Fibroblast of skin of back (primary cell): ENCODE measurements at places on chromosomes 2 and 18.
A peak's percentile ranks its signal among the peaks of the same experiment; 100 is the strongest.

- DNase-seq: no peak
These were observed 8.5 kb upstream of the TWIST2 start for GRCh38 chr2:238839428-238839827.

DNA sequence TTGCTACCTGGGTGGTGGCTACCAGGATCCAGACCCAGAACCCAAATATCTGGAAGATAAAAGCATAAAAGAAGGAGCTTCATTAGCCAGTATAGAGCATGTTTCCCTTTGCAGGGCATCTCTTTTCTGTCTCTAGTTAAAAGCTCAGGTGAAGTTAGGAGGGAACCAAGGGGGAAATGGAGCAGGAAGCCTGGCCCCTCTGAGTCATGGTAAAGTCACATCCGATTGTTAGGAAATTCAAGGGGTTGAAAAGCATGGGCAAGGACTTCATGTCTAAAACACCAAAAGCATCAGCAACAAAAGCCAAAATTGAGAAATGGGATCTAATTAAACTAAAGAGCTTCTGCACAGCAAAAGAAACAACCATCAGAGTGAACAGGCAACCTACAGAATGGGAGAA is 126.9 kb downstream of the RPIA start:
- DNase-seq: no peak

- DNase-seq: no peak
These were observed 13.1 kb upstream of the NAB1 start for GRCh38 chr2:190635781-190636180.

DNA sequence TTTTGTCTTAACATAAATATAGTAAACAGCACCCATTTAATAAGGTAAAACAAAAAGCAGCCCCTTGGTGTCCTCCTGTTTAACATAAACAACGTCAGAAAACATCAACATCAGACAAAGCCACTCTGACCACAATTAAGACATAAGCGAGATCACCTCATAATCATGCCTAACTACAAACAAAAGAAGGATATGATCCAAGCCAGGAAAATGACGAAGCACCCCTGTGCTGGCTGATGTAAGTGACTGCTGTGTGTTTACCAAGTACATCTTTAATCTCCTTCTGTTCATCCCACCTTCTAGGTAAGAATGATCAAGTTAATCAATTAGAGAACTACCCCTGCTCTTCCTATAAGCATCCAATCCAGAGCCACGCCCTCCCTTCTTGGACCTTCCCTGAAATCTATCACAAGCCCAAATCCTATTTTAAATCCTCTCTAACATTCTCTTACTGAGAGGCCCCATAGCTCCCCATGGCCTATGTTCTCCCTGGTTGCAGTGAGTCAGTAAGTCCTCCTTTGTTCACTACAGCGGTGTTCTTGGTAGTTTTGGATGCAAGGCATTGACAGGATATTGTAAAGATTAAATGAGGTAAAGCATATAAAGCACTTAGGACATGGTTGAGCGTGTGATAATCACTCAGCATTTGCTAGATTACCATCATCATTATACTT is 424.2 kb downstream of the TSN start:
- DNase-seq: no peak

DNA sequence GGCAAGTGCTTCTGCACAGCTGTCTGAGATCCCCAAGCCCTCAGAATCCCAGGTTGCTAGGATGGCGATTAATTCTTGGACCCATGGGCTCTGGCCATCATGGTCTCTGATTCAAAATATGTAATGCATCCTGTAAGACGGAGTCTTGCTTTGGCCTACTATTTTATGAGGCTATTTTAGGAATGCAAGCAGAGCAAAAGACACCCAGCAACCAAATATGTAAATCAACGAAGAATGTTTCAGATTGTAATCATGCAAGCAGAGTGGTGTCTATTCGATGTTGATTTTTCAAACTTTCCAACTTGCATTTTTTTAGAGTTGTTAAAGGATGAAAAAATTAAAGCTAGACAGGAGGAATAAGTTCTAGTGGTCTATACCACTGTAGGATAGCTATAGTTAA is 154.8 kb downstream of the COL6A3 start:
- DNase-seq: peak; percentile 90
